ENCODE measurements at places on chromosomes 11 and 22.

- DNase-seq, result no peak
These were observed 12.9 kb upstream of the MRGPRE start for GRCh38 chr11:3245071-3245470.

DNA sequence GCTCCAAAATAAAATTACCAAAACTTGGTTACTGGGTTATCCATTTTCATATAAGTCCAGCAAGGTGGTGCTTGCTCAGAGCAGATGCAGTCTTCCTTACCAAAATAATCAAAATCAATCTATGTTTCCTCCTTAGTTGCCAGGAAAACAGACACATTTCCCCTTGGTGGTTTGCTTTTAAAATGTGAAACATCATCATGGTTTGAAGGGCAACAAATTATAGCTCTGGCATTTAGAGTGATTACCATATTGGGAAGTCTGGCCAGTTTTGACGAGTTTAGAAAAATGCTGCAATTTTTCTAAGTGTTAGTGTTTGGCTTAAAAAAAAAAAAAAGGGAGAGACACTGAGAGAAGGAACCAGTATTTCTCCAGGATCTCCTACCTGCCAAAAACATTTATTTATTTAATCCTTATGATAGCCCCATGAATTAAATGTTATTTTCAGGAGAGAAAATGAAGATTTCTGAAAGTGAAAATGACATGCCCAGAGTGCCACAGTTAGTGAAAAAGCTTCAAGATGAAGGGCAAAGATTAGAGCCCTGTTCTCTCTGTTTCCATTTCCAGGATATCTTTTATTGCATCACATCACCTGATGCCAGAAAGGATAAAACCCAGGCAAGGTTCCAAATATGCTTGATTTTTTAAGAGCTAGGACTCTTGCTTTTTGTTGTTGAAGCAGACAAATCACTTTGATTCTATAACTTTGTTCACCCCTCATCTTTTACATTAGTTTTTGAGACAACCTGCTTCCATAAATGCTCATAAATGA lies 29.6 kb upstream of the TBCEL start:
- DNase-seq, result no peak

DNA sequence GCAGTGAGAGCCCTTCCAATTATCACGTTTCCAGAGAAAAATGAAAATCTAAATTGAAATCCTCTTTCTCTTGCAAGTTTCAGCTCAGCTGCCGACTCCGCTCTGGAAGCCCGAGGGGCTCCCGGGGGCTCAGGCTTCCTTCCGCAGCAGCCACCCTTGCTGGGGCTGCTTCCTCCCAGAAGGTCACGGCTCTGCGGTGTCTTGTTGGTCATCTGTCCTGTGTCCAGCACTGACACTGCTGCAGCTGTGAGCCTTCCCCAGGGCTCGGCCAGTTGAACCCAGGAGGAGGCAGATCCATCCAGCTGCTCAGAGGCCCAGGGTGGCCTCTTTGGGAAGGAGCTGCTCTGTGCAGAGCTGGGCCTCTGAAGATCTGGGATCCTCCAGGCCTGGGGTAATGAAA lies 1337.2 kb downstream of the TBC1D22A start:
- no peak for DNase-seq

DNA sequence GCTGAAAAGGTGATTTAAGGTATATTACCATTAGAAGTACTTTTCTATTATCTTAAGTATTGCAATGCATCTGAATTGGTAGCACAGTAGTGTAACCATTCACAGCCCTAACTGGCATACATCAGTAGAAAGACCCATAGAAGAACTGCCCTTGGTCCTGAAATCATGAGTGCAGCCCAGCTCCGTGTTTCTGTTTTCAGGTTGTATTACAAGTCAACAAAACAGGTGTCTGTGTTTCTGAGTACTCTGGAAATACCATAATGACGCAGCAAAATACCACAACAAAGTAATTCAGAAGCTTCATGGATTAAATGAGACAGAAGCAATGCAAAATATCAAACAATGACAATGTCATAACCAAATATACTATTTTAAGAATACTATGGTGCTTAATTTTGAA lies 226.3 kb downstream of the OPCML start:
- no peak for DNase-seq

- DNase-seq, result no peak
These were observed 77.5 kb downstream of the BLID start for GRCh38 chr11:122038543-122038942.

DNA sequence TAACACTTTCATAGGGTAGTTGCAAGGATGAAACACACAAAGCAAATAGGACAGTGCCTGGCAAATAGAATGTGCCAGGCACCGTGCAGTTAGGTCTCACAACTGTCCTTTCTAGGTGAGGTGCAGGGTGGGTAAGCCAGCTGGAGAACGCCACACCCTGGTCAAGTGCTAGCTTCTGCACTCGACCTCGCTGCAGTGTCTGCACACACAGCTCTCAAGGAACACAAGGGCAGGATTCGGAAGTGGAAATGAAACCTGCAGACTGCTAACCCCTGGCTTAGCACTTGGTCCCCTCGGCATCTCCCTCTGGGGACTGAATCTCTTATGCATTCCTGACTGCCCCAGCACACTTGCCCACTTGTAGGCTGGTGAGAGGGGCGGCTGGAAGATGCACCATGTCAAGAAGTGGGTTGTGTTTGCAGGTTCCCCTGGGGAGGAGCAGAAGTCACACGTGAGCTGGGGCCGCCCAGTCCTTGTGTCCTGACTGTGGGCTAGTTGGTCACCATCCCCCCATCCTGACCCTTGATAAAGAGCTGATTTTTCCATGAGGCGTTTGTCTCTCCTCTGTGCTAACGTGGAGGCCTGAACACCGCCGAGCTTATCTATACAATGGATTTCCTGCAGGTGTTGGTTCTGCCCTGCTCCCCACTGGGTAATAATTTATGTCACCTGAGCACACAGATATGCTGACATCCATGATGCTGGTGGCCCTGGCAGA lies 89.0 kb downstream of the MICAL2 start:
- DNase-seq, result no peak

GRCh38 chr22:24810043-24810749 lies 4.2 kb downstream of the SGSM1 start:
- DNase-seq, result no peak

- DNase-seq, result no peak
These were observed 28.3 kb downstream of the LARGE1 start for GRCh38 chr22:33891992-33892391.

DNA sequence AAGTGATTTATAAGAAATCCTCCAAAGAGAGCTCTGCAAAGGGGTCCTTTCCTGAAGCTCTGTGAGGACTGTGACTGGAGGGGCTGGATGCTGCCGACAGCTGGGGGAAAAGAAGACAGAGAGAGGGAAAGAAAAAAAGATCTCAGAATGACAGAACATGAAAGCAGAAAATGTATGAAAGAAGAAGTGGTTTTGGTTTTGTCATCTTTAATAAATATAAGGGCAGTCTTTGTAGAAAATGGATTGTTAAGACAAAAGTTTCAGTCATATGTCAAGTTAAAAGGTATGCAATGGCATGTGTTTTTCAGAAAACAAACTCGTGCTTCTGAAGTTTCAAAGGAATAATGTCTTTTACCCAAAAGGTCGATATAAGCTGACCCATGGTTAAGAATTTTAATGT lies 105.5 kb downstream of the CCDC83 start:
- no peak for DNase-seq

GRCh38 chr11:59854871-59855270 lies 9.6 kb upstream of the CBLIF start:
- DNase-seq, result no peak

GRCh38 chr11:104694259-104695064 lies 203.8 kb downstream of the CASP12 start:
- no peak for DNase-seq
